ENCODE measurements at places on chromosomes 3 and 15. TPM values are rescaled to one million over a fixed set of nuclear protein-coding genes. Genes with fewer than 3 reads are reported as not detected.

DNA sequence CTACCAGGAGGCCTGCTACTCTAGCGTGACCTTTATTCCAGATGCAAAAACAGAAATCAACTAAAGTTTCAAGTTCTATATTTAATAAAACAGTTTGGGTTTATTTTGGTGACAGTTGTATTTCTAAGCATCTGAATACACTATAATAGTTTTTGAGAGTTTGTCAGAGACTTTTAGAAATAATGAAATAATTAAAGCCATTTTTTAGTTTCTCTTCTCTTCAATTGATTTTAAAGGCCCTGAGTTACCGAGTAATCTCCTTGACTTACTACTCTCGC, 523.4 kb downstream of the CADM2 start:
- no peak for DNase-seq

DNA sequence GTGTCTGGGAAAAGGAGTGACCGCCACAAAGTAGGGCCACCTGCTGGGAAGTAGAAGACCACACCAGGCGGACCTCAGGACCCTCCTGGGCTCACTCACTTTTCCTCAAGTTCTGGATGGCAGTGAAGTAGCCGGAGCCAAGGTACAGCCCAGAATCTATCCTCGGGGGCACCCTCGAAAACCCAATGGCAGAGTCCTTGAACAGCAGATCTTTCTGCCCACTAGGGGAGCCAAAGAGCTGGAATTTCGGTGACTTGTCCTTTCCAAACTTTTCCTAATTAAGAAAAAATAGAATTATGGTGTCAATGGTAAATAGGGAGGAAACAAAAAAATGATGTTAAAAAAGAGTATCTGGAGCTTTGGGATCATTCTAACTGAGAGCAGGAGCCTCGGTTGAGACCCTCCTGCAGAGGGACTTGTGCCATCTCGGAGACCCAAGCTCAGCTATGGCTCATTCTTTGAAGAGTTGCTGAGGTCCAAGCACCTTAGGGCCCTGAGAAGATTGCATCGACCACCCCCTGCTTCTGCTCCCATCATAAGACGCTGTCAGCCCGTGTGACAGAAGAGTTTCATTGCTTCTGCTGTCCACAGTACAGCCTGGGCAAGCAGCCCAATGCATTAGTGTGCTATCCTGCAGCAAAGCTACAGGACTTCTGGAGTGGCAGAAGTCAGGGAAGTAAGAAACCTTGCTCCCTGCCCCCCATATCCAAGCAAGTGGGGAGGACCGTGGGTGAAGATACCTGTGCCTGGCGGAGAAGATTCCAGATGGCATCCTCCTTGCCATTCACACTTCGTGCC, 14.8 kb downstream of the LTF start:
- DNase-seq: no peak

- peak; percentile 4 for DNase-seq
Measured at GRCh38 chr3:52228751-52229291, 3.4 kb upstream of the TLR9 start.

- DNase-seq: no peak
Measured at GRCh38 chr15:57215326-57215725, 161.0 kb upstream of the CGNL1 start.

The SYNPR gene
- total RNA-seq: not detected

The DLEC1 gene
- total RNA-seq: 0.46 TPM

Measured in activated CD4-positive, alpha-beta T cell treated with anti-CD3 and anti-CD28 coated beads for 36 hours (primary cell).